ENCODE measurements at places on chromosomes 1 and 21. TPM values are rescaled to one million over a fixed set of nuclear protein-coding genes. Genes with fewer than 3 reads are reported as not detected.

Gene IGSF21
- 3.2 TPM for total RNA-seq

GRCh38 chr1:208641579-208642280, 397.5 kb upstream of the PLXNA2 start:
- H3K4me3 ChIP-seq: no peak overlapping the region
- no peaks in the 10 kb centered on the region for H3K4me1 ChIP-seq
- H3K27ac ChIP-seq: no peak overlapping the region
- H3K36me3 ChIP-seq: no peaks in the 10 kb centered on the region

- H3K27me3 ChIP-seq: no peaks in the 10 kb centered on the region
- no peaks in the 10 kb centered on the region for H3K4me1 ChIP-seq
- no peak overlapping the region for H3K4me3 ChIP-seq
- no peaks in the 10 kb centered on the region for H3K36me3 ChIP-seq
- no peak for DNase-seq
- H3K27ac ChIP-seq: no peak overlapping the region
Observed at GRCh38 chr1:243393096-243393495, 137.3 kb downstream of the SDCCAG8 start.

GRCh38 chr1:15364740-15365139, 44.9 kb upstream of the EFHD2 start:
- H3K4me3 ChIP-seq: no peak overlapping the region
- H3K36me3 ChIP-seq: no peaks in the 10 kb centered on the region
- H3K27ac ChIP-seq: no peak overlapping the region
- no peak for DNase-seq

- H3K4me1 ChIP-seq: no peaks in the 10 kb centered on the region
- no peak overlapping the region for H3K4me3 ChIP-seq
- H3K36me3 ChIP-seq: no peaks in the 10 kb centered on the region
- no peaks in the 10 kb centered on the region for H3K27me3 ChIP-seq
- DNase-seq: no peak
Observed at GRCh38 chr1:208791456-208791855, 547.3 kb upstream of the PLXNA2 start.

GRCh38 chr1:9867408-9868243, 42.4 kb downstream of the CTNNBIP1 start:
- no peaks in the 10 kb centered on the region for H3K4me1 ChIP-seq
- no peaks in the 10 kb centered on the region for H3K27me3 ChIP-seq
- peak; percentile 86 for DNase-seq
- H3K27ac ChIP-seq: no peak overlapping the region
- peaks cover 36% of the 10 kb centered on the region for H3K36me3 ChIP-seq

DNA sequence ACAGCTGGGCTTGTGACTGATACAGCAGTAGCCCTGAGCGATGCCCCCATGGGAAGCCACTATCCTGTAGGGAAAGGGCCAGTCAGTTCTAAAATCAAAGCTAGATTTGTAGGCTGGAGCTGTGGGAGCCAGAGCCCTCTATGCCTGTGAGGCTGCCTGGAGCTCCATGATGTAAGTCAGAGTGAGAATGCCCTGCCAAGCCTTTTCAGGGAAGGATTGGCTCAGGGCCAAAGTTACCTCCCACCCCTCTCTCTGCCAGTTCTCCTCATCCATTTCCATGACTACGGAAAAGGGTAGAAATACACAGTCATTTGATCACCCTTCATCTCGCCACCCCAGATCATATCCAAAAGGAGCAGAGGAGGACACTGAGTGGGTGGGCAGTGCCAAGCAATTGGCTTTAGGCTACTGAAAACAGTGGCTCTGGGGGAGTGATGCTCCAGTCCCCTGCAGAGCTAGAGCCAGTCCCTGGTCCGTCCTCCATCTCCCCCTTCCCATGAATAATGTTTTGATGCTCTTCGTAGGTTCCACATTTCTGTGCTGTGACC, 59.5 kb upstream of the KCNA3 start:
- no peak overlapping the region for H3K27ac ChIP-seq
- H3K4me1 ChIP-seq: no peaks in the 10 kb centered on the region
- H3K36me3 ChIP-seq: no peaks in the 10 kb centered on the region
- H3K4me3 ChIP-seq: no peak overlapping the region
- no peak for DNase-seq

Gene HHAT
- 4.3 TPM for total RNA-seq

DNA sequence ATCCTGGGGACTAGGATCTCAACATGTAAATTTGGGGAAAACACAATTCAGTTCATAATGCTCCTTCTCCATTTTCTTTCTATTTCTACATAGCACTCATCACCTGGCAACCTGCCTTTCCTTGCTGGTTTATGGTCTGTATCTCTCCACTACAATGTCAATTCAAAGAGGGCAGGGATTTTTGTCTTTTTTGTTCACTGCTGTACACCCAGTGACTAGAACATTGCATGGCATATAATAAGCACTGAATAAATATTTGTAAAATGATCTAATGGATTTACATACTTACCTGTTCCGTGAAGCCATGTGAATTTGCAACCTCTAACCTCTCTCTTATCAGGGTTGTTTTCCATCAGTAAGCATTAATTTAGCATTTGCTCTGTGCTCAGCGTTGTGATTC, 27.4 kb upstream of the TBX15 start:
- no peak for DNase-seq
- H3K27ac ChIP-seq: no peak overlapping the region
- no peak overlapping the region for H3K4me3 ChIP-seq
- no peaks in the 10 kb centered on the region for H3K36me3 ChIP-seq
- no peaks in the 10 kb centered on the region for H3K4me1 ChIP-seq

DNA sequence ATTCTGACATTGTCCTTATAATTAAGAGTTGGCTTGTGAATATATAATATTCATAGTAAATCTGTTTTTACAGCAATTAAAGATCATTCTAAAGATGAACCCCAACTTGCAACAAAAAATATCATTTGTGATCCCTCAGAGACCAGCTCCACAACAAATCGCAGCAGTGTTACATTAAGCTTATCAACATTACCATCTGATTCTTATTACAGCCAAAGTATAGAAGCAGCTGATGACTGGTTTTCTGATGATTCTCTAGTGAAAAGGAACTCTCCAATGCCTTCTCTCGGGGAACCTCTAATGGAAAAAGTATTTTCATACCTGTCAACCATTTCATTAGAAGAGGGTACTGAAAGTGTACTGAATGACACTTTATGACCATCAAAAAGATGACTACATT, 45.4 kb downstream of the C1orf185 start:
- no peaks in the 10 kb centered on the region for H3K27me3 ChIP-seq
- no peak for DNase-seq
- H3K27ac ChIP-seq: no peak overlapping the region
- H3K4me3 ChIP-seq: no peak overlapping the region
- no peaks in the 10 kb centered on the region for H3K4me1 ChIP-seq
- H3K36me3 ChIP-seq: no peaks in the 10 kb centered on the region

Gene CA14
- total RNA-seq: 0.55 TPM

Gene SLC9C2
- 0.26 TPM for total RNA-seq

Gene CDCA8
- total RNA-seq: 0.78 TPM

GRCh38 chr1:91781371-91781825, 104.6 kb downstream of the TGFBR3 start:
- no peaks in the 10 kb centered on the region for H3K27me3 ChIP-seq
- no peak overlapping the region for H3K27ac ChIP-seq
- H3K4me1 ChIP-seq: peaks cover 33% of the 10 kb centered on the region
- H3K4me3 ChIP-seq: no peak overlapping the region
- DNase-seq: no peak

Gene HORMAD1
- total RNA-seq: 1.2 TPM

Gene FAM151A
- total RNA-seq: not detected

Gene OR6Y1
- not detected for total RNA-seq

Gene GBP5
- total RNA-seq: 5.4 TPM

Gene FMO4
- 4.3 TPM for total RNA-seq
